ENCODE measurements at places on chromosomes 6 and 20.

- DNase-seq: no peak
These were observed 52.3 kb upstream of the L3MBTL3 start for GRCh38 chr6:129966125-129966524.

GRCh38 chr6:30879684-30880427, 4.5 kb upstream of the DDR1 start:
- DNase-seq: no peak

GRCh38 chr20:44026647-44027342, 112.1 kb downstream of the TOX2 start:
- DNase-seq: no peak

GRCh38 chr20:25274481-25274880, 26.6 kb downstream of the PYGB start:
- no peak for DNase-seq
